Ascending aorta (tissue), 2 donors: ENCODE measurements at places on chromosomes 4 and X.

DNA sequence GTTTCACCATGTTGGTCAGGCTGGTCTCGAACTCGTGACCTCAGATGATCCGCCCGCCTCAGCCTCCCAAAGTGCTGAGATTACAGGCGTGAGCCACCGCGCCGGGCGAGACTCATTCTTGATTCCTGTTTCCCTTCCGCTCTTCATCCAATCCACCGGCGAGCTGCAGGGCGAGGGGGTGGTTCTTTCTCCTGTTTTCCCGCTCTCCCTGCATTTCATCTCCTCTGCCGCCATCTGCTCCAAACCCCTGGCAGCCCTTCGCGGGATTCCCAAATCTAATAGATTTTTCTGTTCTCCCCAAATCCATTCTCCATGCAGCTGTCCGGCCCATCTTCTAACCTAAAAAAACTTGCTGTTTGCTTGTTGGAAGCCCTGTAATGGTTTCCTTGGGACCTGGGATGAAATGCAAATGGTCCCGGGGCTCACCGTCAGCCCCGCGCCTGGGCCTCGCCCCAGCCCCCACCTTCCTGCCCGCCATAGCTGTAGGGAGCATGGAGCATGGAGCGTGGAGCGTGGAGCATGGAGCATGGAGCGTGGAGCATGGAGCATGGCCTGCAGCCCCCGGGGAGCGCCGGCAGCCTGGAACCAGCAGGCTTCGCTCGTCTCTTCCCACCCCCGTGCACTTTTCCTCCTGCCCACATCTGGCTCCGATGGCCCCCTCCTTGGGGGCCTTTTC is 1.1 kb downstream of the ZFP42 start:
- no peak for DNase-seq

- DNase-seq = no peak
These were observed 53.9 kb upstream of the RPS6KA3 start for GRCh38 chrX:20320461-20321159.

GRCh38 chr4:123234955-123235354 is 161.6 kb upstream of the SPRY1 start:
- DNase-seq = no peak

GRCh38 chr4:15118292-15118691 is 116.0 kb downstream of the CPEB2 start:
- no peak for DNase-seq

DNA sequence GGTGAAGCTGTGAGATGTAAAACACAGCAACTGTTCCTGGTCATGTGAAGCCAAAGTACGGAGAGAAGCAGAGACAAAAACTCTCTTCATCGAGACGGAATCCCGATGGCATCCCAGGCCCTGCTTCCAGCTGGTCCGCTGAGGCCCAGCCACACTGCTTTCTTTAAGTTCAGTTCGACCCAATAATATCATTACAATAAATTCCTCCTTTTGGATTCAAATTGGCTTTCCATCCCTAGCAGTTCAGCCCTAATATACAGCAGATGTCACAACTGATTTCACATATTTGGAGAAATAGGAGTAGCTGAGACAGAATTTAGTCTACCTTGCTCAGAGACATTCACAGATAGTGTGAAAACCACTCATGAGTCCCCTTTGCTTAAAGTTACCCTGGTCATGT is 98.3 kb upstream of the SPRY1 start:
- no peak for DNase-seq

DNA sequence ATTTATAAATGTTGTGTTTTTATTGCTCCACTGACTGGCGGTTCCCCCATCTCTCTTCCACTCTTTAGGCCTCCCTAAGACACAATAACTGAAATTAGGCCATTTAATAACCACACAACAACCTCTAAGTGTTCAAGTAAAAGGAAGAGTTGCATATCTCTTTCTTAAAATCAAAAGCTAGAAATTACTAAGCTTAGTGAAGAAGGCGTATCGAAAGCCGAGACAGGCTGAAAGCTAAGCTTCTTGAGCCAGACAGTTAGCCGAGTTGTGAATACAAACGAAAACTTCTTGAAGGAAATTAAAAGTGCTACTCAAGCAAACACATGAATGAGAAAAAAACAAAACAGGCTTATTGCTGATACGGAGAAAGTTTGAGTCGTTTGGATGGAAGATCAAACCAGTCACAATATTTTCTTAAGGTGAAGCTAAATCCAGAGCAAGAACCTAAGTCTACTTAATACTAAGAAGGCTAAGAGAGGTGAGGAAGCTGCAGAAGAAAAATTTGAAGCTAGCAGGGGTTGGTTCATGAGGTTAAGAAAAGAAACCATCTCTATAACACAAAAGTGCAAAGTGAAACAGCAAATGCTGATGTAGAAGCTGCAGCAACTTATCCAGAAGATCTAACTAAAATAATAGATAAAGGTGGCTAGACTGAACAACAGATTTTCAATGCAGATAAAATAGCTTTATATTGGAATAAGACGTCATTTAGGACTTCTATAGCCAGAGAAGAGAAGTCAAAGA is 194.0 kb upstream of the TTC29 start:
- DNase-seq = no peak

- DNase-seq = no peak
These were observed 8.8 kb downstream of the WDR13 start for GRCh38 chrX:48606091-48606490.

GRCh38 chrX:14660970-14661369 is 131.6 kb downstream of the GLRA2 start:
- DNase-seq = no peak

DNA sequence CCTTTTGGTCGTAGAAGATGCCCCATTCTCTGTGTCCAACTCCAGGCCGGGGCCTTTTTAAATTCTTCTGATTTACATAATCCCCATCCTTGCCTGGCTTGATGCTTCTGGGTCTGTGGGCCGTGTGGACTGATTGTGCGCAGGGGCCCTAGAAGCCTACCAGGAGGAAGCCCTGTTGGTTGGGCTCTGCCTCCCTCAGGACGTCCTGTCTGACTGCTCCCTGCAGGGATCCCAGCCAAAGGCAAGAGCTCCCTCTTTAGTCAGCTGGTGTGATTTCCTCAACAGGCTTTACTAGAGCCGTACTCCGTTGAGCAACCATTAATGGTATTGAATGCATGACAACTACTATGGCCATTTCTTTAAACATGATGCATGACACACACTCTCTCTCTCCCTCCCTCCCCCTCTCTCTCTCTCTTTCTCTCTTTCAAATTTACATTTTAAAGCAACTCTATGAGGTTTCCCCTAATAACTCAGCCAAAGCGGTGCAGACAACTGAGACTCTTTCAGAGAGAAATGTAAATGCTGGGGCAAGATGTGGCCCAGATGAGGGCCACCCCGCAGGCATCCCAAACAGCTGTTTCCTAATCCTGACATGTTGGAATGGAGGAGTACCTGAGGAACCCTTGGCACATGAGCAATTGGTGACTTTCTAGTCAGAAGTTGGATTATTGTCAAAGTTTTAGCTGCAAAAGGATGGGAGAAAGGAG is 117.3 kb downstream of the DRD5 start:
- DNase-seq = no peak

DNA sequence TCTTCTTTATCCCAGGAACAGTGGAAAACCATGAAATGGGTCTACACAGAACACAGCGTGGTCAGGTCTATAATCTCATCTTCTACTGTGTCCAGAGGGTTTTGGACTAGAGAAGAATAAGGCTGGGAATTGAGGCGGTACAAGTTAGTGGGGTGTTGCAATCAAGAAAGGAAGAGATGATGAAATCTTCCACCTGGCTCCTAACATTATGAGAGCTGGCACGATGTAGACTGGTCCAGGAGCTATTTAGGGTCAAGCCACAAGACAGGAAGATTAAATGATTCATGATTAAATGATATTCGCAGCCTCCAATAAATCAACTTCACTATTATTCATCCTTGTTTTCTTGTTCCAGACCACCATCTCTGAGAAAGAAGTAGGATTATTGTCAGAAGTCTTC is 88.0 kb downstream of the ARSF start:
- no peak for DNase-seq

GRCh38 chrX:154855256-154855655 is 20.8 kb upstream of the SMIM9 start:
- DNase-seq = no peak

DNA sequence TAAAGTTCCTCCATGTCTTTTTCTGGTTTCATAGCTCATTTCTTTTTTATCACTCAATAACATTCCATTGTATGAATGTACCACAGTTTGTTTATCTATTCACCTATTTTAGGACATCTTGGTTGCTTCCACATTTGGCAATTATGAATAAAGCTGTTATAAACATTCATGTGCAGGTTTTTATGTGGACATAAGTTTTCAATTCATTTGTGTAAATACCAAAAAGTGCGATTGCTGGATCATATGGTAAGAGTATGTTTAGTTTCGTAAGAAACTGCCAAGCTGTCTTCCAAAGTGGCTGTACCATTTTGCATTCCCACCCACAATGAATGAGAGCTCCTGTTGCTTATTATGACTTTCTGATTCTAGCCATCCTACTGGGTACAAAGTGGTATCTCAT is 36.3 kb upstream of the ZFX start:
- no peak for DNase-seq

DNA sequence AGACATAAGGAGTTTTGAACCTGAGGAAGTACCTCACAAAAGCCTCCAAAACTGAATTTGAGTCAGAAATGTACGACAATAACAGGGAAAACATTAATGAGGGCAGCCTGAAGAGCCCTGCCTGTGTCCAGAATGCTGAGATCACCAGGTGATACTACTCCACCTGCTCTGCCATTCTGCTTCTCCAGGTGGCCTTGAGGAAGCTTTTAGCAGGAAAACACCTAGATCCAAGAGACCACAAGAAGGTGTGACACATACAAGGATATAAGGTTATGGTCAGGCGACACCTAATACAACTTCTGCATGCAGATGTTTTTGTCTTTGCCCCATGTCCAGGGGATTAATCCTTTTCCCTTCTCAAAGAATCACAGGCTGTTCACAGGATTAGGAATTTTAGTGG is 15.3 kb downstream of the SOWAHB start:
- DNase-seq = no peak

DNA sequence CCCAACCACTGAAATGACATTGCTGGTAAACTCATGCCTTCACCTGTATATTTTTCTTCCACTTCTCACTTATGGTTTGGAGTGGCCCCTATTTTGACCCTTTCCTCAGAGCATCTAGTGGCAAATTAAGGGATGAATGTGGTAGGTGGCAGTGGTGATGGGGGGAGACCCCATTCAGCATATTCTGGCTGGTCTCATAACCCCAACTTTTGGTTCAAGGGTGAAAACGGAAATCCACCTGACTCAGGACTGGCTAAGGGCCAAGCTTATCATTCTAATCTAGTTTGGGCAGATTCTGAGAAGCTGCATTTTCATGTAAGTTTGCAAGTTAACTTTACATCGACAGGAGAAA is 47.0 kb upstream of the NSUN7 start:
- DNase-seq = no peak

- DNase-seq = no peak
These were observed 1000.7 kb downstream of the STIM2 start for GRCh38 chr4:27861381-27861787.

DNA sequence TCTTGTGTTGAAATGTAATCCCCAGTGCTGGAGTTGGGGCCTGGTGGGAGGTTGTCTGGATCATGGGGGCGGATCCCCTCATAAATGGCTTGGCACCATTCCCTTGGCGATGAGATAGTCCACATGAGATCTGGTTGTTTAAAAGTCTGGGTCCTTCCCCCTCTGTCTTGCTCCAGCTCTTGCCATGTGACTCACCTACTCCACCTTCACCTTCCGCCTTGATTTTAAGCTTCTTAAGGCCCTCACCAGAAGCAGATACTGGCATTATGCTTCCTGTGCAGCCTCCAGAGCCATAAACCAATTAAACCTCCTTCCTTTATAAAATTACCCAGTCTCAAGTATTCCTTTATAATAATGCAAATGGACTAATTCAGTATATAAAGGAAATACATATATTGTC is 111.5 kb downstream of the NR3C2 start:
- no peak for DNase-seq

DNA sequence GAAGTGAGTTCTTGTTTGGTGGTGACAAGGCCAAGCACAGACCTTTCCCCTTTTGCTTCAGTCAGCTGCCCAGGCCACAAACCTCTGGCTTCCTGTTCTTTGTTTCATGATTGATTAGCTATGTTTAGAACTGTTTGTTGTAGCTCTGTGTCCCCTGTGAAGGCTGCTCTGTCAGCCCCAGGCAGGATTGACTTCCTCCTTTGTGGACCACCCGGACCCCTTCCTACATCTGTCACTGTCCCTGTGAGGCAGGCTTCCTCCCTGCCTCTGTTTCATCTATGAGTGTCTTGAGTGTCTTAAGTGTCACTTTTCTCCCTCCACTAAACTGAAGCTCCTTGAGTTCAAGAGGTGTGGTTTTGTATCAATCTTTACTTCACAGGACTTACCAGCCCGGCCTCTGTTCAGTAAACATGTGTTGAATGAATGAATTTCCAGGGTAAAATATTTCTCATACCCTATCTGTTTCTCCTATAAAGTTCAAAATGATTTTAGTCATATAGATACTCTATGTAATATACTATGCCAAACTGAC is 83.5 kb downstream of the ZNF674 start:
- no peak for DNase-seq

DNA sequence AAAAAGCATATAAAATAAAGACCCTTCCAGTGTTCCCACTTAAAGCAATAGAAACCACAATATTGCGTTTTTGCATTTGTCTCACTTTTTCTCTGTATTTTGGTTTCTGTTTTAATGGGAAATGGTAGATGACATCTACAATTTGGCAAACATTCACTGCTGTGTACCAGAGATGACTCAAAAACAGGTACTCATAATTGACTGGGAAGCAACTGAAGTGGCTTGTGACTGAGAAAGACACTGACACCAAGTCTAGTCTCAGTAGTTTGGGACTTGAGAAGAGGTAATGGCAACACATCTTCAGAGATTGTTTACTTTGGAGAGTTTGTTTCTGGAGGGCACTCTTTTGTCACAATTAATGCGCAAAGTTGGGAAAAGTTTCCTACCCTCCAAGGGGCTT is 42.0 kb downstream of the AREG start:
- DNase-seq = no peak

DNA sequence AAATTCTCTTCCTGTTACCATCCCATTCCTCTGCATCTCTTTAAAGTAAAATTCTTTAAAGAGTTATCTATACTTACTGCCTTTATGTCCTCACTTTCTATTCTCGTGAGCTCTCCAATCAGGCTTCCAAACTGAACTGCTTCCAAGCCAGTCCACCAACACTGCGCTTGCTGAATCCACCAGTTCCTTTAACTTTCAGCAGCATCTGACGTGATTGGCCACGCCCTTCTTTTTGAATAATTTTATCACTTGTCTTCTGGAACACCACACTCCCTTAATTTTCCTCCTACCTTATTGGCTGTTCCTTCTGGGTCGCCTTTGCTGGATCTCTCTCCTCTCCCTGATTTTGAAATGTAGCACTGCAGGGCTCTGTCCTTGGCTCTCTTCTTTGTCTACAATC is at the start of gene KIAA1210:
Gene KIAA1210 (minus strand): TSS at position 163 of the 400 bp plus-strand sequence. CDS start 4,170 bp downstream, outside the sequence.
- no peak for DNase-seq

- DNase-seq = no peak
These were observed 43.1 kb downstream of the CXXC4 start for GRCh38 chr4:104451573-104451972.
